ENCODE measurements at places on chromosomes 12 and 14.

- DNase-seq: peak; percentile 8
Measured at GRCh38 chr12:53128780-53129569, 25.7 kb downstream of the SOAT2 start.

- no peak for DNase-seq
Measured at GRCh38 chr14:106318700-106319099, 792.3 kb downstream of the TMEM121 start.

GRCh38 chr14:31541702-31542101 is 19.5 kb upstream of the NUBPL start:
- DNase-seq: no peak

DNA sequence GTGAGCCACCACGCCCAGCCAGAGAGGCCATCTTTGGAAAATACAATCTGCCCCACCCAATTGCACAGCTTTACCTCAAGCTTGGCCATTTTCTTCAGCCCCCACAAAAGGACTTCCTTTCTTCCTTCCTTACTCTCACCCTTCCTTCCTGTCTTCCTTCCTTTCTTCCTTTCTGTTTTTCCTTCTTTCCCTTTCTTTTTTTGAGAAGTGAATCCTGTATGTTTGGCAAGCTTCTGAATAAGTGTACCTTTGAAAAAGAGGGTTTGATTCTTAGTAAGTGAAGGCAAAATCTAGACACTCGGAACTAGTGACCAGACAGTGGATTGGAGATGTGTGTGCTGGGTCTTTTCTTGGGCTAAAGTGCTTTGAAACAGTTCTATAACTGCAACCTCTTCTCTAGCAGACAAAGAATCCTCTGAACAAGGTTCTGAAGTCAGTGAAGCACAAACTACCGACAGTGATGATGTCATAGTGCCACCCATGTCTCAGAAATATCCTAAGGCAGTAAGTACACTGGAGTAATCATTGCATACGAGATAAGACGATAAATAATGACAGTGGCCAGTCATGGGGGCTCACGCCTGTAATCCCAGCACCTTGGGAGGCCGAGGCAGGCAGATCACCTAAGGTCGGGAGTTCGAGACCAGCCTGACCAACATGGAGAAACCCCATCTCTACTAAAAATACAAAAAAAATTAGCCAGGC is 49.5 kb downstream of the SUPT16H start:
- no peak for DNase-seq

GRCh38 chr14:25097120-25097519 is 47.2 kb upstream of the STXBP6 start:
- DNase-seq: no peak

All from CD14-positive monocyte (primary cell).